ENCODE measurements at places on chromosomes 16 and 17. TPM values are rescaled to one million over a fixed set of nuclear protein-coding genes. Genes with fewer than 3 reads are reported as not detected.
A peak's percentile ranks its signal among the peaks of the same experiment; 100 is the strongest.

DNA sequence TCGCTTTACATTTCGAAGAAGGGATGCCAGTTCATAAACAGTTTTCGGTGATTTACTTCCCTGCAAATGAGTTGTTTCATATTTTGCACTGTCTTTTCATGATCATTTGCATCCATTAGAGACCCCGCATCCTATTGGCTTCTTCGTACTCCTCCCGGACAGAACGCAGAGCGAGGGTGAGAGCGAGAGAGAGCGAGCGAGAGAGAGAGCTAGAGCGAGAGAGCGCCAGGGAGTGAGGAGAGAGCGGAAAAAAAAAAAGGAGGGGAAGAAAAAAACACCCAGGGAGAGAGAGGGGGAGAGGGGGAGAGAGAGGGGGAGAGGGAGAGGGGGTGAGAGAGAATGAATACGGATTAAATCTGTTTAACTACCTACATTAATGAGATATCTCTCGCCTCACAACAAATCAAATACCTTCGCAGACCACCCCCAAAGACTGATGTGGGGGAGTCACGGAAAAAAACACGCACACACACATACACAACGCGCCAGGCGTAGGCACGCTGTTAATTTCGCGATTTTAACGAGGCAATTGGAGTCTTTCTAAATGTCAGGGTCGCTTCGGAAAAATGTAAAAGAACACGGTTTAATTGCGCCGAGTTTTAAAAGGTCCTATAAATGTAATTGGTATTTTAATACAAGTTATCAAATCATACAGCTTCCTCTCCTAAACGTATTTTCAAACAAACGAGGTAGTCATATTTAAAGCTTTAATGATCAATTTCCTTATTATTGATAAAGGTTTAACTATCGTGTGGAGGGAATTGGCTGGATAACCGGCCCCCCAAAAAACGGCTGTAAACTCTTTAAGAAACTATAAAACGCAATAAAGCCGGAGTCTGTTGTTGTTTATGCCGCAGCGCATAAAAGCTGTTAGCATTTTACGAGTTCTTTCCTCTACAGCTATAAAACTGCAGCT is at the start of gene HOXB8:
TSS of gene HOXB8 (minus strand) at position 246 of the 916 bp plus-strand sequence. CDS start 588 bp downstream, outside the sequence.
- no peak for DNase-seq

DNA sequence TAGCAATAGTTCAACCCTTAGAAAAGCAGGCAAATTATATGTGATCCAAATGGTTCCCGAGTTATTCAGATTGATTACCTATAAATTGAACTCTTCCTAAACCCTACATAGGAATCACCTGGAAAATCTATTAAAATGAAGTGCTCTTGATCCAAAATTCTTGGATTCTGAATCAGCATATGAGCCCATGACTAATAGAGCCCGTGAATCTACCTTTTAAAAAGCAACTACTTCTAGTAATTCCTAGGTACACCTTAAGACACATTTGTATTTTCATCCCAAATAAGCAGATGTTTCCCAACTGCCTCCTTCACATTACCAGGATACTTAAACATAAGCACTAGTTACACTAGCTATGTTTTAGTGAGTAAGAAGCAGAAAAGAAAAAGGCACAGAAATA is 1171.0 kb upstream of the GOT2 start:
- no peak for DNase-seq

- peak; percentile 67 for DNase-seq
These were observed 60.6 kb downstream of the AIPL1 start for GRCh38 chr17:6374271-6374691.

Gene C16orf96
- 0.38 TPM for total RNA-seq

Gene TBC1D3I
- 0.11 TPM for total RNA-seq

DNA sequence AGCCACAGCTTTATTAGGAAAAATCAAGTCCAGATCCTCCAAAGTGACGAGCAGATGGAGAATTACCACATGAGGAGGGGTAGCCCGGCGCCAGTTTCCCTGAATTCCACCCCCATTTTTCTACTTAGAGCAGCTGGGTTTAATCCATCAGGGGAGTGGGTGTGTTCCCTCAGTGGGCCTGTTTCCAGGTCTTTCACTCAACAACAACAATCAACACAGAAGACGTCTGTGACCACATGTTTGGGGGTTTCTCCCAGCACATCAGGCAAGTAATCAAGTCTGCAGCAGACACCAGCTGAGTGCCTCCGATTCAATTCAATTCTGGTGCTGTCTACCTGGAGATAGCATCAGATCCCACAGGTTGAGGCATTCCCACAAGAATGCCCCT is 6.8 kb downstream of the SLC6A2 start:
- DNase-seq: no peak

DNA sequence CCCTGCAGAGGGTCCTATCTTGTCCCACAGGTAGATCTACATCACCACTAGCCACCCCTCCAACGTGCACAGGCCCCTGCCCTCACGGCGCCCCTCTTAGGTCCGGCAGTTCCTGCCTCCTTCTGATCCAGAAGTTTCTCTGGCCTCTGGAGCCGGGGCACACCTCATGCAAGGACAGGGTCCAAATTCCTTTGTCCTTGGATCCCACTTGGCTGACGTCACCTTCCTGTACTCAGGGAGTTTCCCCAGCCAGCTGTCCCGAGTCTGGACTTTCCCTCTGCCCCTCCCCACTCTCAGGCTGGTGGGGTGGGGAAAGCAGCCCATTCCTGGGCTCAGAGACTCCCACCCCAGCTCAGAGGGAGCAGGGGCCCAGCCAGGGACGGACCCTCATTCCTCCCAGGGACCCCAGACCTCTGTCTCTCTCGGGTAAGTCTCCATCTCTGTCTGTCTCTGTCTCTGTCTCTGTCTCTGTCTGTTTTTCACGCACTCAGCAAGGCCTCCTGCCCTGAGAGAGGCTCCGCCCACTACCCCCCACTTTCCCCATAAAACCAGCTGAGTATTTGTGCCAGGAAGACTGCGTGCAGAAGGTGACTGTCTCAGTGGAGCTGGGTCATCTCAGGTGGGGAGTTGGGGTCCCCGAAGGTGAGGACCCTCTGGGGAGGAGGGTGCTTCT is at the start of gene IL32:
TSS of gene IL32 (plus strand) at position 572 of the 673 bp plus-strand sequence. CDS start 172 bp downstream, outside the sequence.
- peak; percentile 36 for DNase-seq

Gene CFDP1
- total RNA-seq: 36.9 TPM

DNA sequence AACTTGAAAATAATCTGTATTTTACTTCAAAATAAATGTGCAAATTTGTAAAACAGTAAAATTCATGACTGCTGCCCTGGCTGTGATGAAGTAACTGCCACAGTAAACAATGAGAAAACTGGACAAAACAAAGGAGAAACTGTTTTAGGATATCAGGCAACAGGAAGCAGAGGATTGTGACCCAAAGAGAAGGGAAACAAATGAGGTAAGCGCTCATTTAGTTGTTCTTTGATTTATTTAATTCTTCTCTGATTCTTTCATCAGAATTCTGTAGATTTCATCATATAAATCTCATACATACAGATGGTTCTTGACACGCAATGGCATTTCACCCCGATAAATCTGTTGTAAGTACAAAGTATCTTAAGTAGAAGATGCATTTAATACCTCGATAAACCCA is 198.1 kb upstream of the AXIN2 start:
- no peak for DNase-seq

DNA sequence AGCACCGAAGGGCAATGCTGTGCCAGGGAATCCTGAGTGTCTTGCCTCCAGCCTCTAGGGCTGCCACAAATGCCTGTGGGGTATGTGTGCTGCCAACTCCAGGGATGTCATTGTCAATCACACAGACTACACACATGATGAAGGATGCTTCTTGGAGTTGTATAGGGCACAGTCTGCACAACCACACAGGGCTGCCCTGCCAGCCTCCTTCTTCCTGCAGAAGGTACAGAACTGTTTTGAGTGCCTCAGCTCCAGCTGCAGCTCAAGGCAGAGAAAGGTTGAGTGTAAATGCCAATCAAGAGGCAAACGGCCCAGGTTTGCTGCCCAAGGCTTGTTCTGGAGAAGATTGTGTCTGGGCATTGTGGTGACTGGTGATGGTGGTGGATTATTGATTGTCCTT is 15.6 kb downstream of the SCNN1B start:
- no peak for DNase-seq

Gene PLD6
- 0.64 TPM for total RNA-seq

All from astrocyte (in vitro differentiated cells and primary cell).